Stimulated activated CD8-positive, alpha-beta memory T cell treated with anti-CD3 and anti-CD28 coated beads, Interleukin-4, amount 100 ng/mL, for 1 hour (primary cell): ENCODE measurements at places on chromosomes 5 and 9.

DNA sequence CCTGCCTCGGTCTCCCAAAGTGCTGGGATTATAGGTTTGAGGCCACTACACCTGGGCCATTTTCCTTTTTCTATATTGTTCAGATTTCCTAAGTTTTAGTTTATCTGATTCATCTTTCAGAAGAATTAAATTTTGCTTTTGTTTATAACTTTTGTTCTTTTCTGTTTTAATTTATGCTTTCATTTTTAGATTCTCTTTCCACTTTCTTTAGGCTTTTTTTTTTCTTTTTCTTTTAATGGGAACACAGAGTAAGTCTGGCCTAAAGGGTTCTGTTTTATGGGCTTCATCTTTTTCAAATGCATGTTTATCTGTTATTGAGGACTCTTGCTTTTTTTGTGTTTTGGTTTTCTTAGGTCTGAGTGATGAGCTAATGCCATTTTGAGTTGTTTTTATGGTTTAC, 42.1 kb downstream of the SNX30 start:
- no peak for DNase-seq

- no peak for DNase-seq
Measured at GRCh38 chr9:84862810-84863287, 193.3 kb downstream of the NTRK2 start.

DNA sequence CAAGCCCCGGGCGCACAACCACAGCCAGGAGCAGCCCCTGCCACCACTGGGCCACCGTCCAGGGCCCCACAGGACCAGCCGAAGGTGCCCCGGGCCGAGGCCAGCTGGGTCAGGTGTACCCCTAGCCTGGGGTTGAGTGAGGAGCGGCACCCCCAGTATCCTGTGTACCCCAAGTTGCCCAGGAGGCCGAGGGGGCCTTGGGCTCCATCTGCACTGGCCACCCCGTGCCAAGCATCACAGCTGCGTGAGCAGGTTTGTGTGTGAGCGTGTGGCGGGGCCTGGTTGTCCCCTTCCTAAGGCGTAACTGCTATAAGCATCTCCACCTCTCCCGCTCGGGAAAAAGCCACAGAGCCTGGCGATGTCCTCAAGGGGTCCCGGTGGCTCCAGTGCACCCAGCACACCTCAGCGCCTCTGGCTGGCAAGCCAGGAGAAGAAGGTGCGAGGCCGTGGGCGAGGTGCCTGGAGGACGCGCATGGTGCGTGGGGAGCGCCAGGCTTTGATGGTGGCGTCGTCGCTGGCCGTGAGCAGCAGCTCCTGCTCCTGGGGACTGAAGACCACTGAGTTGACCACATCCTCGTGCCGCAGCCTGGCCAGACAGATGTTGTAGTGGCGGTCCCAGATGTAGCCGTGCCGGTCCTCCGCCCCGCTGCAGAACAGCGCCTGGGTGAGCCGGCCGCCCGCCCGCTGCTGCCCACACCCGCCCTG, 3.9 kb downstream of the FBXW5 start:
- DNase-seq, result no peak

DNA sequence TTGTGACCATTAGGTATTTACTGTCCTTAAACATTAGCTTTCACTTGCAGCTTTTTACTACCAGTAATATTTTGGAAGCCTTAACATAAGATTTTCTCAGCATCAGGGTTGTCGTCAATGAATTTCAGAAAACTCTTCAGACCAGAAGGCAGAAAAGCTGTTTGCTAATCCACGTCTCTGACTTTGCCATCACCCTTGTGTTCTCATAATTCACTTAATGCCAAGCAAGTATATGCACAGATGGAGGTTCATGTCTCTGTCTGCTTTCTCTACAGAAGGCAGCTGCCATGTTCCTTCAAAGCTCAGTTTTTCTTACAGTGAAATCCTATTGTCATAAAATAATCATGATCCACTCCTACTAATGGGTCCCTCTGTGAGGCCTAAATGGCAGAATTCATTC, 37.7 kb upstream of the LRRC19 start:
- no peak for DNase-seq

DNA sequence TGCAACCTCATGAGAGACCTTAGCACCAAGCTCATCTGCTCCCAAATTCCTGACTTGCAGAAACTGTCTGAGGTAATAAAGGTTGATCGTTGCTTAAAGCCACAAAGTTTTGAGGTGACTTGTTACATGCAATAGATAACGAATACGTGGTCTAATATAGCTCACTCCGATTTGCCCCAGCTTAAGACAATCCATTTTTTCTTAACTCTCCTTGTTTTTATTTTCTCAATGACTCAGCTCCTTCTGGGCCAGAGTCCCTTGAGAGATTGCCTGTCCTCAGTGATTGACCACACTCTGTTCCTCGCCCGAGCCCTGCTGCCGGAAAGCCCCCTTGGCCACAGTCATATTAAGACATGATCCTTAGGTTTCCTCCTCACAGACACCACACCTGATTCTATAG, 63.7 kb upstream of the FANCC start:
- no peak for DNase-seq

- no peak for DNase-seq
Measured at GRCh38 chr9:126975327-126976220, 61.0 kb downstream of the RALGPS1 start.

GRCh38 chr5:166594567-166594966, 1696.9 kb upstream of the WWC1 start:
- DNase-seq, result no peak

DNA sequence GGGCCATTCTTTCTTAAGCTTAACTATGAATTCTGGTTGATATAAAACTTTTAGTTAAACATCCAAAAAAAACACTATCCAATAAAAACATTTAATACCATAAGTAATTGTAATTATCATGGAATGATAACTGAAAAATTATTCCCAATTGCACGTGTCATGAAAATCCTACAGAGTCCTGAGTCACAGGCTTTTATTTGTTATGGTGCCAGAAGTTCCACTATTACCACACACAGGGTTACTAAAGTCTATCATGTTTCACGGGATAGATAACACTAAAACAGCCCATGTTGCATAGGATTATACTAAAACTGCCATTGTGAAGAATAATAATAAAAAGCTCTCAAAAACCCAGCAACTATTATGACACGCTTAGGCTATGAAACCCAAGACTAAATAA, 1381.8 kb downstream of the EFNA5 start:
- DNase-seq, result no peak

GRCh38 chr9:98359569-98359968, 104.1 kb upstream of the TBC1D2 start:
- DNase-seq, result no peak

DNA sequence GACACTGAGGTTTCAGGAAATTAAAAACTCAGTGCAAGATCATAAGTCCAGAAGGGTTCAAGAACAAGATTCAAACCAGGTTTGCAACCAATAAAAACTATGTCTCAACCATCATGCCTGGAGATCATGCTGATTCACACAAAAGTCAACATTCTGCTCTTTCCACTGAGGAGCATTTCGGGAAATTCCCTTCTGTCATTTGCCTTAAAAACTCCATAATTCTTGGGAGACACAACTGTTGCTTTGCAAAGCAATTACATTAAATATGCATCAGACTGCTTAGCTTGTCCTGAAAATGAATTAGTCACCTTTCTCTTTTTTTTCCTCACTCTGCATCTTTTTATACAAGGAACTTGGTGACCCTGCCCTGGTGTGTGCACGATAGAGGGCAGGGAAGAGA, 275.9 kb upstream of the ZNF462 start:
- DNase-seq, result no peak

- DNase-seq, result no peak
Measured at GRCh38 chr5:53183880-53184279, 74.3 kb upstream of the MOCS2 start.

DNA sequence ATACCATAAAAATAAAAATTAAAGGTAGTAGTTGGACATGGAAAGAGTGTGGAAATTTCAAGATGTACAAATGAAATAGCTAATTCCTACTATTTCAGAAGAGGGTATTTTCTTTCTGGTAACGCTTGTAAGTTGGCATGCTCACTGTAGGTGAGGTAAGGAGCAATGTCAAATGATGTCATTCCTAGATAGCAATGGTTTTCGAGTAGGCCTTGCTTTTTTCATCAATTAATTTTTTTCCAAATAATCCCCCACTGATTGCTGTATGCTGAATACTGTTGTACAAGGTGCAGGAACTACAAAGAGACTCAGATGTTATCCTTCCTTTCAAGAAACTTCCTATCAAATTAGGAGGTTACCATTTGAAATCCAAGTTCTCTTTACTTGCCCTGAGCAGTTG, 928 bp upstream of the SELENOP start:
- DNase-seq, result no peak

DNA sequence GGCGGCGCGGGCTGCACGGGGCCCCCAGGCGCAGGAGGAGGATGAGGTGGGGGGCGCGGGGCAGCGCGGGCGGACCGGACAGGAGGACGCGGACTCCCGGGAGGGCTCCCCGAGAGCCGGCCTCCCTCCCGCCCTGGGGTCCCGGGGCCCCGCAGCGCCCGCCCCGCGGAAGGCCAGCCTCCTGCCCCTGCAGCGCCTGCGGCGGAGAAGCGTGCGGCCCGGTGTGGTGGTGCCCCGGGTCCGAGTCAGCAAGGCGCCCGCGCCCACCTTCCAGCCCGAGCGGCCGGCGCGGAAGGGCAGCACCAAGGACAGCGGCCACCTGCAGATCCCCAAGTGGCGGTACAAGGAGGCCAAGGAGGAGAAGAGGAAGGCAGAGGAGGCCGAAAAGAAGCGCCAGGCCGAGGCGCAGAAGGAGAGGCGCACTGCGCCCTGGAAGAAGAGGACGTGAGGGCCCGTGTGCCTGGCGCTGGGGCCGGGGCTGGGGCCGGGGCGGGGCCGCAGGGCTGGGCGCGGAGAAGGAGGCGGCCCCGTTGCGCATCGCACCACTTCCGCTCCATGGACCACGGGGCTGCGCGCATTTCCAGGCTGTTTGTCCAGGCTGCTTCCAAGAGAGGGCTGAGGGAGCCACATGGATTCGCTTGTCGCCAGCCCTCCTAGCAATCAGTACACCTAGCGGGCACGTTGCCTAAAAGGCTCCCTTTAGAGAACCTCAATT, 86.0 kb downstream of the ANKRD33B start:
- no peak for DNase-seq

GRCh38 chr9:83441390-83441789, 96.8 kb downstream of the FRMD3 start:
- no peak for DNase-seq

GRCh38 chr5:132821791-132822190, 8.7 kb downstream of the SHROOM1 start:
- no peak for DNase-seq

- DNase-seq, result no peak
Measured at GRCh38 chr5:37837414-37838032, 2.3 kb downstream of the GDNF start.

GRCh38 chr5:54904425-54904824, 81.0 kb downstream of the ESM1 start:
- no peak for DNase-seq
